ENCODE measurements at places on chromosomes 1 and 21. TPM values are rescaled to one million over a fixed set of nuclear protein-coding genes. Genes with fewer than 3 reads are reported as not detected.

The SPATA45 gene
- polyA plus RNA-seq, result not detected

The CELA2A gene
- polyA plus RNA-seq, result 2,134 TPM

The ASTN1 gene
- polyA plus RNA-seq, result 0.33 TPM

The MSH4 gene
- polyA plus RNA-seq, result 0.06 TPM

The EPHA2 gene
- 4.1 TPM for polyA plus RNA-seq

The FCRL5 gene
- polyA plus RNA-seq, result 0.15 TPM

The PLEKHO1 gene
- polyA plus RNA-seq, result 39.6 TPM

The SLC45A3 gene
- polyA plus RNA-seq, result 0.67 TPM

The IVL gene
- polyA plus RNA-seq, result 0.40 TPM

The PPIAL4G gene
- polyA plus RNA-seq, result not detected

The TNFRSF25 gene
- 18.1 TPM for polyA plus RNA-seq

The CD48 gene
- polyA plus RNA-seq, result 3.7 TPM

The CHRNB2 gene
- polyA plus RNA-seq, result 0.38 TPM

The MATN1 gene
- polyA plus RNA-seq, result 0.21 TPM

The SPRR1A gene
- polyA plus RNA-seq, result not detected

The INAVA gene
- polyA plus RNA-seq, result 0.34 TPM

The RAB25 gene
- 11.8 TPM for polyA plus RNA-seq

The PADI6 gene
- polyA plus RNA-seq, result not detected

The GRIK3 gene
- polyA plus RNA-seq, result 0.22 TPM

The NR1I3 gene
- 0.22 TPM for polyA plus RNA-seq

The SLC1A7 gene
- 0.03 TPM for polyA plus RNA-seq

The EVA1B gene
- polyA plus RNA-seq, result 11.5 TPM

The CELF3 gene
- 0.13 TPM for polyA plus RNA-seq

The IGSF5 gene
- polyA plus RNA-seq, result not detected

The MTARC1 gene
- polyA plus RNA-seq, result 325 TPM

The UBE2U gene
- not detected for polyA plus RNA-seq

The USF1 gene
- 47.2 TPM for polyA plus RNA-seq

The RNF186 gene
- 0.45 TPM for polyA plus RNA-seq

The TTC3 gene
- 41.2 TPM for polyA plus RNA-seq

The PGLYRP3 gene
- not detected for polyA plus RNA-seq

The TMEM125 gene
- polyA plus RNA-seq, result 2.5 TPM

The RERE gene
- 15.8 TPM for polyA plus RNA-seq

The KDF1 gene
- polyA plus RNA-seq, result 10.6 TPM

The FAM72C gene
- 0.04 TPM for polyA plus RNA-seq

The PLEKHA6 gene
- 4.2 TPM for polyA plus RNA-seq

The ATAD3C gene
- polyA plus RNA-seq, result 10.3 TPM

The ARHGEF16 gene
- polyA plus RNA-seq, result 1.2 TPM

The MYBPHL gene
- polyA plus RNA-seq, result 0.19 TPM

The EDARADD gene
- 0.42 TPM for polyA plus RNA-seq

The HSPB7 gene
- 60.6 TPM for polyA plus RNA-seq

The DISC1 gene
- polyA plus RNA-seq, result 1.5 TPM

The KANK4 gene
- 8.1 TPM for polyA plus RNA-seq

The RRAGC gene
- 49.6 TPM for polyA plus RNA-seq

The TEDDM1 gene
- not detected for polyA plus RNA-seq

The KLHDC8A gene
- 0.58 TPM for polyA plus RNA-seq

The TSSK3 gene
- 0.34 TPM for polyA plus RNA-seq

The PRR9 gene
- 1.0 TPM for polyA plus RNA-seq

The GRHL3 gene
- polyA plus RNA-seq, result 0.18 TPM

The C1QC gene
- polyA plus RNA-seq, result 138 TPM

The LRRC39 gene
- polyA plus RNA-seq, result 0.35 TPM
